Aorta (tissue), 5 donors: ENCODE measurements at places on chromosomes 4 and X. TPM values are rescaled to one million over a fixed set of nuclear protein-coding genes. Genes with fewer than 3 reads are reported as not detected.

GPR82 gene
- total RNA-seq = 0.45 TPM

NXF2B gene
- not detected for total RNA-seq

ENAM gene
- 0.19 TPM for total RNA-seq

DNA sequence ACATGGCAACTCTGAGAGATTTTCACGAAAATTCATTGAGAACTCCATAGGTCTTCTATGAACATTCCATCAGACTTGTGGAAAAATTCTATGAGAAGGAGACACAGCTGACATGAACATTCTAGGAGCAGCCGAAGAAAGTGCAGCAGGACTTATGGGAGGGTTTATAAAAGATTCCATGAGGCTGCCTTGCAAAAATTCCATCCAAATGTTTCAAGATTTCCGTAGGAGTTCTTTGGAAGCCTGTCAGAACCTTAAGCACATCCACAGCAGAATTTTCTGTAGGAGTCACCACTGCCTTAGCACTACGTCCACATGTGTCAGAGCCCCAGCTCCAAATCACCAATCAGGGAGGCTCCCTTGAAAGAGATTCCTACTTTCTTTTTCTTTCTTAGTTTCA, 67.0 kb upstream of the MSX1 start:
- no peak for DNase-seq

DNA sequence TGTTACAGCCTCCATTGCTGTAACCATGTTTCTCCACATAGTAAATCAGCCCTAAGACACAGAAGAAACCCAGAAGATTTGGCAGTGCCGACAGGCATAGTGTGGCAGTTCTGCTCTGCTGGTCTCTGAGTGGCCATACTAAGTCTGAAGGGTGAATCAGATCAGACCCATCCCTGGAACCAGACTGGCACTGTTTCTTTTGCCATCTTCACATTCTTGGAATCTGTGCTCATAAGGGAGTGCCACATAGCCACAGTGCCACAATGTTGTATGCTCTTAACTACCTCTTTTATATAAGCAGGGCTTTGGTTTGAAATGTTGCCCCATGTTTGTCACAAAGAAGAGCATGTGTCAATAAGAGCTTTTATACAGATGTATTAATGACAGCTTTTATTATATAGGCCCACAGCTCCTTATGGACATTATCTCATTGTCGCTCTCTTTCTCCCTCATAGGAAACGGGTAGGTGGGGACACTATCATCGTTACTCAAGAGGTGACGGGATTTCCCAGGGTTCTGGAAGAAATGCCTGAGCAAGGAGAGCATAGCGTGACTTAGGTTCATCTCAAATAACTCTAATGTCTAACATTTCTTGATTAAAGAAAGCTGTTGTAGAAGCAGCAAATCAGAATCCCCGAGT, 128.2 kb downstream of the CBR4 start:
- DNase-seq = no peak

DNA sequence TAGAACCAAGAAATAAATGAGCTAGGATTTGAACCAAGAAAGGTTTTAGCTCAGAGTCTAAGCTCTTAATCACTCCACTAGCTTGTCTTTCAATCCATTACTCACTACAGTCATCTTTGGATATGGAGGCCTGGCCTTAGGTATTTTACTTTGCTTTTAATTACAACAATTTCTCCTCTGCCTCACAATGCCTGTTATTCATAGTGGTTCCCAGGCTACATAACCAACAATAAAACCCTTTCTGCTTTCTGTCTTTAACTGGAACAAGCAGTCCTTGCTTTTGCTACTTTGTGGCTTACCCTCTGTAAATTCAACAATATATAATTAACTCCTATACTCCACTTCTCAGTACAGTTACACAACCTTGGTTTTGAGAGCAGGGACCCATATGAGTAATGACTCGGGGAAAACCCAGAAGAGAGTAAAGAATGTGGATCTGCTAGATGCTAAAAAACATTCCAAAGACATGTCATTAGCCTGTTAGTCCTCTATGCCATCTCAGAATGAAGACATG, 94.7 kb upstream of the NAP1L5 start:
- DNase-seq = no peak

DNA sequence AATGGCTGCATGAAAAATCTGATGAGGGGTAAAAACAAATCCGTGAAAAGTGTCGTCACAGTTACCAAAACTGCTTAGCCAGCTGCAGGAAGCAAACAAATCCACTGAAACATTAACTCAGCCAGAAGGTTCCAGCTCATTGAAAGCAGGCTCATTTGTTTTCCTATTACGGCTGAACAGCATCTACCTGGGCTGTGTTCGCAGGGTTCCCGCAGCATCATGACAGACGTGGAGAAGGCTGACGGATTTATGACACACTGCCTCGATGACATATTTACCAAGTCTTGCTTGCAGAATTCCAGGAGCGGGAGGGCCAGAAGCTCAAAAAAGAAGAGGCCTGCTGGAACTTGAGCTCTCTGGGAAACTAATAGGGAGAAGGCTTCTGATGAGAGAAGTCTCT, 781.1 kb downstream of the RAB28 start:
- DNase-seq = no peak

- DNase-seq = no peak
Observed at GRCh38 chrX:21770631-21771321, 12.9 kb upstream of the SMPX start.

DNA sequence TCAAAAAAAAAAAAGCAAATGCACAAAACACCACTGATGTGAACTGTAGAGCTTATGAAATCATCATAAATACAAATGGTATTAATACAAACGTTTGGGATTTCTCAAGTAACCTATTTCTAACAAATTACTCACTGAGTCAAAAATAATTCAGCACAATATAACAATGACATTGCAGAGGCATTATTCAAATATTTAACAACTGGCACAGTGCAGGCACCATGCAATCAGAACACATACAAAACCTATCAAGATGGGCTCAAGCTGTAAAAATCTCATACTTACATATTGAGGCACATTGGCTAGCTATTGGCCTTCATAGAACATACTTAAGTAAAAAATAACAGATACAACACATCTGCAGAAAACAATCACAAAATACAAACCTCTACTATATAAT, 81.1 kb downstream of the LRBA start:
- DNase-seq = no peak
